ENCODE measurements at places on chromosomes 4 and X. TPM values are rescaled to one million over a fixed set of nuclear protein-coding genes. Genes with fewer than 3 reads are reported as not detected.

- H3K4me1 ChIP-seq, result no peaks in the 10 kb centered on the region
- H3K36me3 ChIP-seq, result no peaks in the 10 kb centered on the region
- H3K27ac ChIP-seq, result no peak overlapping the region
- H3K4me3 ChIP-seq, result no peak overlapping the region
Observed at GRCh38 chr4:61933527-61933926, 733.4 kb downstream of the ADGRL3 start.

EXOC1L gene
- total RNA-seq, result not detected

DNA sequence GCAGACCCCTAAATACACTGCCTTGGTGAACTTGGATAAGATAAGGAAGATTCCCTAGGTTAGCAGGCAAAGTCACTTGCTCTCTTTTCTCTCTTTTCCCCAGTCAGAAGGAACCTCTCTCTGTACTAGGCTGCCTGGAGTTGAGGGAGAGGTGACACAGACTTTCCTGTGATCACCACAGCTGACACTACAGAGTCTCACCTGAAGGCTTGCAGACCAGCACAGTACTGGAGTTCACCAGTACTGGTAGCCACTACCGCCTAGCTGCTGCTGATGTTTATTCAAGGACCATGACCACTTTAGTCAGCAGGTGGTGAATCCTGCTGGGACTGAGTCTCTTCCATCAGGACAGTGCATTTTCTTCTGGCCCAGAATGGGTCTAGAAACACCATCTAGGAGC lies 63.3 kb downstream of the PTPN13 start:
- no peaks in the 10 kb centered on the region for H3K27me3 ChIP-seq
- DNase-seq, result no peak
- H3K27ac ChIP-seq, result no peak overlapping the region
- H3K4me1 ChIP-seq, result no peaks in the 10 kb centered on the region
- no peaks in the 10 kb centered on the region for H3K36me3 ChIP-seq
- no peak overlapping the region for H3K4me3 ChIP-seq

HERC5 gene
- 4.5 TPM for total RNA-seq

DNA sequence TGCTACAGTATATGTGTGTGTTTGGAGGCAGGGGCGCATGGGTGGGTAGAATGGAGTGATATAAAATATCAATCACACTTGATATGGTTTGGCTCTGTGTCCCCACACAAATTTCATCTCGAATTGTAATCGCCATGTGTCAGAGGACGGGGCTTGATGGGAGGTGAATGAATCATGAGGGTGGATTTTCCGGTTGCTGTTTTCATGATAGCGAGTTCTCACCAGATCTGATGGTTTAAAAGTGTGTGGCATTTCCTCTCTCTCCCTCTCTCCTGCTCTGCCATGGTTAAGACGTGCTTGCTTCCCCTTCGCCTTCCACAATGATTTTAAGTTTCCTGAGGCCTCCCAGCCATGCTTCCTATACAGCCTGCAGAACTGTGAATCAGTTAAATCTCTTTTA lies 14.8 kb downstream of the SOWAHB start:
- no peak overlapping the region for H3K4me3 ChIP-seq
- H3K4me1 ChIP-seq, result no peaks in the 10 kb centered on the region
- H3K36me3 ChIP-seq, result no peaks in the 10 kb centered on the region
- no peak for DNase-seq

DNA sequence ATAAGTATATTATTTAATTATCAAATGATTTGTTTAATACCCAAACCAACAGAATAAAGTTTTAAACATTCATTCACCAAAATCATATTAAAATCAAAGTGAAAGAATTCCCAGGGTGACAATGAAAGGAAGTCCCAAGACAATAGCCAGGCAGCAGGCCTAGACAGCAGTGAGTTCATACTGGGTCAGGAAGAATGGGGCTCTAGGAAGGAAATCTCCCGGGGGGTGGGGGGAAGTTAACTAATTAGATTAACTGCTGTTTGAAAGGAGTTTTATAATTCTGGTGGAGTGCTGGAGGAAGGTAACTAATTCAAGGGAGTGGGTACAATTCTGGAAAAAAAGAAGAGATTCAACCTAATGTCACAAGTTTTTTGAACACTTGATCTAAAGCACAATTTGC lies 104.1 kb downstream of the ZAR1 start:
- H3K27me3 ChIP-seq, result no peaks in the 10 kb centered on the region
- no peak for DNase-seq
- no peak overlapping the region for H3K27ac ChIP-seq
- H3K4me3 ChIP-seq, result no peak overlapping the region
- H3K4me1 ChIP-seq, result no peaks in the 10 kb centered on the region

LCORL gene
- total RNA-seq, result 13.3 TPM

DNA sequence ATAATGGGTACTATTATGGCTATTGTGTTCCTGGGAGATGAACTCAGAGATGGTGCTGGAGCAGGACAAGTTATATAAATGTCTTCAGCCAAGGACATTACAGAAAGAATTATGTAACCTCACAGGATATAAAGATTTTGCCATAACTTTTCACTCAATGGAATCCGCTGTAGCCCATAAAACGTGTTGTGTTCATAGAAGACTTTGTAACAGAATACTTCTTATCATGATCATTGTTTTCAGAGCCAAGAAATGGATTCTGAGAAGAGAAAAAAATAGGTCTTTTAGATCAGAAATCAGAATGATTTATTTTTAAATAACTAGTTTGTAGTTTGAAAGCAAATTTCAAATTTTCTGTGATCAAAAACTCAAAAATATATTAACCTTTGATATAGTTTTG lies 441.0 kb upstream of the TENM3 start:
- H3K4me1 ChIP-seq, result no peaks in the 10 kb centered on the region
- H3K27ac ChIP-seq, result no peak overlapping the region
- H3K36me3 ChIP-seq, result no peaks in the 10 kb centered on the region
- H3K4me3 ChIP-seq, result no peak overlapping the region
- DNase-seq, result no peak

PAQR3 gene
- 46.9 TPM for total RNA-seq

ACTRT1 gene
- total RNA-seq, result not detected

PPP1R2C gene
- total RNA-seq, result not detected

UBA1 gene
- 132 TPM for total RNA-seq

- no peak overlapping the region for H3K27ac ChIP-seq
- no peaks in the 10 kb centered on the region for H3K4me1 ChIP-seq
- DNase-seq, result no peak
- H3K27me3 ChIP-seq, result no peaks in the 10 kb centered on the region
- H3K36me3 ChIP-seq, result no peaks in the 10 kb centered on the region
- no peak overlapping the region for H3K4me3 ChIP-seq
Observed at GRCh38 chrX:140274811-140275525, 229.9 kb downstream of the SOX3 start.

DNA sequence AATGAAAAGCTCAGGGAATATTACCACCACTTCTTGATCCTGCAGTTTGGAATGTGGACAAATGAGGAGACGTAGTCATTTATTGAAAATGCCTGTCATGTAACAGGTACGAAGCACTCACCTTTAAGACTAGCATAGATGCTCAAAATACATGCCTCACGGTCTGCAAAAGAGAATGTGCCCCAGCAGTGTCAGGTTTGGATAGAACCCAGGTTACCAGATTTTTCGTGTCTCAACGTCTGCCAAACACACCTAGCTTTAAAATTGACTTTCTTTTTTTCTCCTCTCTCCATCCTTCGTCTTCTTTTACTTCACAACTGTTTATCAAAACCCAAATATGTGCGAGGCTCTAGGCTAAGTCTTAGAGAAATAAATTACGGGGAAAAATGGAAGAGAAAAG lies 606.8 kb upstream of the ATOH1 start:
- H3K27me3 ChIP-seq, result no peaks in the 10 kb centered on the region
- H3K27ac ChIP-seq, result no peak overlapping the region

PALLD gene
- 3,507 TPM for total RNA-seq

ANOS1 gene
- 2.7 TPM for total RNA-seq

RPS6KA6 gene
- 4.7 TPM for total RNA-seq

DNA sequence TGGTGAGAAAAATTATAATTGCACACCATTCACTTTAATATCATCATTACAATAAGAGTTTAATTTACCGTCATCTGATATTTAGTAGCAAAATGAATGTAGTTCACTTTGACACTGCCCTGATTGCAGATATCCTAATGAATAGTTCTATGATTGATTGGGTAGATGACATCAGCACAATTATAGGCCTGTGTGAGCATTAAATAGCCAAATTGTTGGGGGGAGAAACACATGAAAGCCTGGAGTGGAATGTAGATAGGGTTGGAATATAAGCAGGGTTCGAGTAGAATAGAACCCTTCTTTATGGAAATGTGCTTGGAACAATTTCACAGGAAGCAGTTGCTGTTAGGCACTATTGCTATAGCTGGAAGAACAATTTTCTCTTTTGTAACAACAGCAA lies 1526.2 kb downstream of the RPA4 start:
- no peak overlapping the region for H3K4me3 ChIP-seq
- no peaks in the 10 kb centered on the region for H3K36me3 ChIP-seq
- no peak overlapping the region for H3K27ac ChIP-seq
- H3K4me1 ChIP-seq, result no peaks in the 10 kb centered on the region
- H3K27me3 ChIP-seq, result no peaks in the 10 kb centered on the region

GRCh38 chr4:94528792-94529451 lies 77.2 kb downstream of the PDLIM5 start:
- no peak overlapping the region for H3K27ac ChIP-seq
- H3K4me3 ChIP-seq, result no peak overlapping the region
- no peaks in the 10 kb centered on the region for H3K27me3 ChIP-seq
- H3K4me1 ChIP-seq, result peaks cover 56% of the 10 kb centered on the region
- no peaks in the 10 kb centered on the region for H3K36me3 ChIP-seq

DNA sequence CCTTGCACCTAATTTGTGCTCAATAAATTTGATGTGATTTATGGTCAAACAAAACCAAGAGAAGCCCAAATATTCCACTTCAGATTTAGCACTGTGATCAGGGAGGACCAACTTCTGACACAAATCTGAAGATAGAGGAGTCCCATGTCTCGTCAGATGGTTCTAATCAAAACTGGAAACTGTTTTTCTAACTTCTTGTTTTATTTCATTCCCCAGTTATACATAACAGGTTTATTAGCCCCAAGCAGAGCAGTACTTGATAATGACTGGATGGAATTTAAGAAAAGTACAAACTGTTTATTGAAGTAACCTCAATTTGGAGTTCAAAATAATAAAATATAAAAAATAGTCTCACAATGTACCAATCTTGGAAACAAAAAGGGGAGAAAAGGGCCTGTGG lies 310.3 kb downstream of the LDB2 start:
- H3K27me3 ChIP-seq, result no peaks in the 10 kb centered on the region
- H3K27ac ChIP-seq, result no peak overlapping the region
- peaks cover 24% of the 10 kb centered on the region for H3K36me3 ChIP-seq
- DNase-seq, result no peak
- H3K4me3 ChIP-seq, result no peak overlapping the region

MAGEB2 gene
- not detected for total RNA-seq

DNA sequence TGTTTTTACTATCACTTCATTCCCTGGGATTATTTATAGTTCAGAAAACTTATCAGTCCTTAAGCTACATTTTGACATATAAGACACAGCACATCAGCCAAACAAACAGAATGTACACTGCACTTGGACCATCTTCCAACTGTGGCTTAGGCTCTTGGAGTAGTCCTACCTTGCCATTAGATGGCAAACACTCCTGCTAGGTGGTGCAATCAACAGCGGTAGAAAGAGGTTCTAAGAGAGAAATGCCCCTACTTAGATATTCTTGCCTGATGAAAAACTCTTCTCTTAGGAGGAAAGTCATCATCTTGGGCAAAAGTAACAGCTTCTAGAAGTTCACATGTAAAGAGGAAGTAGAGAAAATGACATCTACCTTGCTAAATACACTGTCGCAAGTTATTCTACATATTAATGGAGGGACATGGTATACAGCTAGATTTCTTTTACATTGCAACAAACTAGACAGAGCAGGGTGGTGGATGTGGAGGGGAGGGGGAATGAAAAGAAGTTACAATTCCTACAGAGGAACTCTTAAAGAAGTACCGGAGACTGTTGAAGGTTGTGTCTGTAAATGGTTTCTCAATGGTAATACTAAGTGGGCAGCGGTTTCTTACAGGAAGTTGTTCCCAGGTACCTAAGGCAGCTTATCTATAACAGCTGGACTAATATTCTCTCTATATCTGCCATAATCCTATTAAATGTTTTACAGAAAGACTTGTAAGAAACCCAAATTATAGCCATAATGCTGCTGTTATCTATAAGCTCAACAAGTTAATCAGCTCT lies 8.1 kb upstream of the STPG2 start:
- no peaks in the 10 kb centered on the region for H3K27me3 ChIP-seq
- H3K4me1 ChIP-seq, result no peaks in the 10 kb centered on the region
- no peak overlapping the region for H3K27ac ChIP-seq
- no peak overlapping the region for H3K4me3 ChIP-seq
- no peaks in the 10 kb centered on the region for H3K36me3 ChIP-seq

DNA sequence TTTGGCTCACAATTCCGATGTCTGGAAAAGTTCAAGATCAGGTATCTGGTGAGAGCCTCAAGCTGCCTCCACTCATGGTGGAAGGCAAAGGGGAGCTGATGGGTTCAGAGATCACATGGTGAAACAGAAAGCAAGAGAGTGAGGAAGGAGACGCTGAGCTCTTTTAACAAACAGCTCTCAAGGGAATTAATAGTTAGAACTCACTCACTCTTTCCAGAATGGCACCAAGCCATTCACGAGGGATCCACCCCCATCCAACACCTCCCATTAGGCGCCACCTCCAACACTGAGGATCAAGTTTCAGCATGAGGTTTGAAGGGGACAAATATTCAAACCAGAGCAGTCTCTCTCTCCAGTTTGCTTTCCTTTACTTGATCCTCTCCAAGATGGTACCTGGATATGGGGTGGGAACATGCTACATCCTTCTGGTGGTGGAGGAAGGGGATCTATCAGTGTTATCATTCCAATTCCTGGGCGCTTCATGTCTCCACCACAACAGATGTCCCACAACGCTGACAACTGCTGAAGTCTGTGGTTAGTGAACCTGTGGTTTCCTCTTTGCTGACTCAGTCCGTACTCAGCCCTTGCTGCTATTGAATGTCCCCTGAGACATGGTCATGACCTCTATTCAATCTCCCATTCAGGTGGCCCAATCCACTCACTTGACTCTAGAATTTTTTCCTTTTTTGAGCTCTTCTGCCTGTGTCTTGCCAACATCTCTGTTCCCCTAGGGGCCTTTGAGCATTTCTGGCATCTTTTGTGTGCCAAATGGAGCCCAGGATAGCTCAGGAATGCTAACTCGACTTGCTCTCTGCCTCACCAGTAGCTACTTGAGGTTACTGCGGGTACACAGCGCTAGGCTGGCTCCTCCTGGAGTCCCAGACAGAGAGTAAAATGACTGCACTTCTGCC lies 395.2 kb downstream of the MID1IP1 start:
- H3K4me3 ChIP-seq, result no peak overlapping the region
- no peaks in the 10 kb centered on the region for H3K27me3 ChIP-seq
- H3K36me3 ChIP-seq, result no peaks in the 10 kb centered on the region
- H3K27ac ChIP-seq, result no peak overlapping the region

- H3K27ac ChIP-seq, result no peak overlapping the region
- DNase-seq, result no peak
- H3K27me3 ChIP-seq, result no peaks in the 10 kb centered on the region
- peaks cover 7% of the 10 kb centered on the region for H3K4me1 ChIP-seq
- H3K4me3 ChIP-seq, result no peak overlapping the region
Observed at GRCh38 chr4:8171984-8172924, 13.6 kb upstream of the ABLIM2 start.

CT45A10 gene
- total RNA-seq, result not detected

RIBC1 gene
- total RNA-seq, result 1.7 TPM
